ENCODE measurements at places on chromosomes 11 and 22.
A peak's percentile ranks its signal among the peaks of the same experiment; 100 is the strongest.

GRCh38 chr22:24177456-24177855 is 3.8 kb upstream of the SUSD2 start:
- no peak for DNase-seq

DNA sequence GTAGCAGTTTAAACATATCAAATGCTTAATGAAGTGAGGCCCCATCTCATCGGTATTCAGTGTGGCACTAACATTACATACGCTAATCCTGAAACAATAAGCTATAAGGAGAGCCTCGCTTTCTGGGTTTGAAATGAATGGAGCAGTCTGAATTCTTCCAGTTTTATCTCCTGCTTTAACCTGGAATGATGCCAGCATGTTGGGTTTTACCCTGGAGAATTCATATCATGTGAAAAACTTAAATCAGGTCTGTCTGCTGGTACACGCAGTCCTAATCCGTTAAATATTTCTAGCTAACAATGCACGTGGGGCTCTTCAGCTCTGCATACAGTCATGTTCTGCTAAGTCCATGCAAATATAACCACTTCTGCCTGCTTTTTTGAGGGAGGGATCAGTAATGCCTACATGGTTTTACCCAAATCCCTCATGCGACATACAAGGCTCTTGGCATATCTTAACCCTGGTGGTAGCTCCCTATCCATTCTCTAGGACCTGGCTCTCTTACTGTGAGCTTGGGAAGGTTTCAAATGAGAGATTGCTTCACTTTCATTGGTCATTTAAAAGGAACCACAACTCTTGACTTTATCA is 92.7 kb downstream of the COMMD9 start:
- no peak for DNase-seq

DNA sequence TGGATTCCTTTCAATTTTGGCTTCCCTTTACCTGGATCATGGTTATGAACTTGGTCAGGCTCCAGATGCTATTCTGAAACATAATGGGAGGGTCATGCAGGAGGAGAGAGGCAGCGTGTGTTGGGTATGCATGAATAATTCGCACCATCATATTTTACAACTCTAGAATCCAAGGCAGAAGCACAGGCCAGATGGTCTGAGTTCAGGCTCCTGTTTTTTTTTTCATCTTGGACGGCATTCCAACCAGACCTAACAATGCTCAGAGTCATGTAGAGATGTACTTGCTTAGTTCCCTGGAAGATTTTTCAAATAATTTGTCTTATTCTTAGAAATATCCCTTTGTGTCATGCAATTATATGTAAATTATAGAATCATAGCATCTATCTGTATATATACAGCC is 393.5 kb downstream of the JRKL start:
- no peak for DNase-seq

- no peak for DNase-seq
Observed at GRCh38 chr11:112318184-112318591, 57.5 kb upstream of the PLET1 start.

DNA sequence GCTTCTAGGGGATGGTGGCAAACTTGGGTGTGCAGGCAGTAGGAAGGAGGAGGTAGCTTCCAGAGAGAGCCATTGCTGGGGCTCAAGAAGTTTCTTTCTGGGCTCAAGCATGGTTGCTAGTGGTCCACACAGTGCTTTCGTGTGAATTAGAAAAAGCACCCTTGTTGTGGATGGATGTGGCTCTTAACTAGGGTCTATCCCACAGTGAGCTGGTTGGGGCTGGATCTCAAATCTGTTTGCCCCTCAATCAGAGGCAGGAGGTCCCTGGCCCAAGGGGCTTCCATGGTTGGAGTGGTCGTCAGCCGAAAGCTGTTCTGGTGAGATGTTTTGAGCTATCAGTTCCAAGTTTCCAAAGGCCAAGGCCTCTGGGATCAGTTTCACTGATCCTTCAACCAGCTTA is 35.0 kb downstream of the ZBTB16 start:
- no peak for DNase-seq

DNA sequence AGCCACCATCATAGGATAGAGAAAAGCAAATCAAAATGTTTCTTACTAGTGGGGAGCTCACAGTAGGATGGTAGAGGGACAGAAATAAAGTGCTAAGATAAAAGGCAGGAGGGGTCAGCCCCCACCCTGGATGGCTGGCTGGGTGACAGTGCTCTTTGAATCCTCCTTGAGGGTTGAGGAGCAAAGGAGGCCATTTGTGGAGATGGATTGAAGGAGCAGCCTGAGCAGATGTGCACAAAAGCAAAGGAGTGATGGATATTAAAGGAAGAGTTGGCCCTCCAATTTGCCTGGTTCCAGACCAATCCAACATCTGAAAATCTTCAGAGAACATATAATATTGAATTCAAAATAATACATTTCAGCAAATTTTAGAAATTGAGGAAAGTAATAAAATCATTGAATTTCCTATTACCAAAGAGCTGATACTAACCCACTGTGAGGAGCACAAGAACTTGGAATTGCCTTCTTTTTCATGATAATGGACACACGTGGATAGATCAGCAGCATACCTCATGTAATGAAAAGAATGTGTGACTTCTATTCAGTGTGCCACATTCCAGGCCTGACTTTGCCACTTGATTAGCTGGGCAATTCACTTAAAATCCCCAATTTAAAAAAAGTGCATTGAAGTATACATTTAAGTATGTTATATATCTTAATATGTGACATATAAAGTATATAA is 287.0 kb downstream of the FAT3 start:
- no peak for DNase-seq

DNA sequence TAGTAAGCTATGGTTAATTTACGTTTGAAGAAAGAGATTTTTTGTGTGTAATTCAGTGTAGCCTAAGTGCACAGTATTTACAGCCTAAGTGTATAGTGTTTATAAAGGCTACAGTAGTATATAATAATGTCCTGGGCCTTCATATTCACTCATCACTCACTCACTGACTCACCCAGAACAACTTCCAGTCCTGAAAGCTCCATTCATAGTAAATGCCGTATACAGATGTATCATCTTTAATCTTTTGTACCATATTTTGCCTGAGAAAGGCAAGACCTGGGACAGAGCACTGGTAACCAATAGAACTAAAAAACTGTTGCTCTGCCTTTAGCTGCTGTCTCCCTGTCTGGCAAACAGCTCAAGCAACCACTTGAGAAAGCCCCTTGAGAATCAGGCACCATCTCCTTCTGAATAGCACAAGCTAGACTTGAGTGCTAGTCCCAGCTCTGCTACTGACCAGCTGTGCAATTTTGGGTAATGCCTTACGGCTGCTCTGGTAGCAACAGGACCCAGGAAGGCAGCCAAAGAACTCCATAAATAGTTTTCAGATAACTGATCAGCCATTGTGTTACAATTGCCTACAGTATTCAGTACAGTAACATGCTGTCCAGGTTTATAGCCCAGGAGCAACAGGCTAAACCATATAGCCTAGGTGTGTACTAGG is 131.3 kb downstream of the KCNC1 start:
- no peak for DNase-seq

DNA sequence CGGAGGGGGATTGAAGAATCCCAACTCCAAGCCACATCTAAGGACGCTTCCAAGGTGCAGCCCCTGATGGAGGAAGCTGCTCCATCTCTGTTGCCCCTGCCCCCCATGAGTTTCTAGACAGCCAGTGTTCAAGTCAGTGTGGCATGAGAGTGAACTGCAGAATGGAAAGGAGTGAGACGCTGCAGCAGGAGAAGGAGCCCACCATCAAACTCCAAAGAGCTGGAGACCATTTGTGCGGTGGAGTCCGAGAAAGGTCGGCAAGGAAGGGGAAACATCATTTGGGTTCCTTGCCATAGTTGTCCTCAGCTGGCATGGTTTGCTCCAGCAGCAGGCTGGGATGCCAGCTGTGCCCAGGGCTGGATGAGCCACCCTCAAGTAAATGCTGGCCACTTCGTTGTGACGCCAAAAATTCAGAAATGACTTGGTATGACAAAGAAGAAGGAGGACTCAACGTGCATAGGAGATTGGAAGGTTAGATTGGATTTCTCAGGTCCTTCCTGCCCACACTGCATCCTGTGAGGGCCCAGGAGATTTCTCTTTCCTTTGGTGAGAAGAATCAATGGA is 16.4 kb downstream of the APOL2 start:
- no peak for DNase-seq

DNA sequence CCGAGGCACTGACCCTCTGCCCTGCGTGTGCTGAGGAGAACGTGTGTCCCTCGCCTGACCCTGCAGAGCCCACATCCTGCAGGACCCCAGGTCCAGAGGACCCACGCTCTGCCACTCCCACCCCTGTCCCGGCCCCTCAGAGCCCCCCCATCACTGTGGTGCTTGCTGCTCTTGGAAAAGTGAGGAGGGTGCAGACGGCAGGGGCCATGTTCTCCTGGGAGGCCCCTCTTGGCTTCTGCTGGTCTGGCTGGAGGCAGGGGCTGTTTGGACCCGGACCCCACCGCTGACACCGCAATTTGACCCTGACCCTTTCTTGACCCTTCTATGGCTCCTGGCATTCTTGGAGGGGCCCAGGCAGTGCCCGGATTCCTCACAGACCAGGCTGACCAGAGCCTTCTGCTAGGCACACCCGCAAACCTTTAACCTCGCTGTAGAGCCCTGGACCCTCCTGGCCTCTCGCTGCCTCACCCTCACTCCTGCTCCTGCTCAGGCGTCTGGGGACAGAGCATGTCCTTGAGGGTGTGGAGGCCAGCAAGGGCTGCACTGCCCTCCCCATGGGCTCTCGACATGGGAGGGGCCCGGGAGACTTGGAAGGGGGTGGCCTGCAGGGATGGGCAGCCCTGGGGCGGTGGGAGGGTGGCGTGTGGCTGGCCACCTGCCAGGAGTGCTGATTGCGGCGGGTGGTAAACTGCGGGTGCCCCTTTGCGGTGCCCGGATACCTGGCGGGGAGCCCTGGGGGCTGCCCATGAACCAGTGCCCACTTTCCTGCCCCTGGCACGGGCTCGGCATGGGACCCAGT is 37.0 kb upstream of the MUC5AC start:
- DNase-seq, result no peak

- no peak for DNase-seq
Observed at GRCh38 chr11:8031248-8032115, 44.3 kb downstream of the EIF3F start.

DNA sequence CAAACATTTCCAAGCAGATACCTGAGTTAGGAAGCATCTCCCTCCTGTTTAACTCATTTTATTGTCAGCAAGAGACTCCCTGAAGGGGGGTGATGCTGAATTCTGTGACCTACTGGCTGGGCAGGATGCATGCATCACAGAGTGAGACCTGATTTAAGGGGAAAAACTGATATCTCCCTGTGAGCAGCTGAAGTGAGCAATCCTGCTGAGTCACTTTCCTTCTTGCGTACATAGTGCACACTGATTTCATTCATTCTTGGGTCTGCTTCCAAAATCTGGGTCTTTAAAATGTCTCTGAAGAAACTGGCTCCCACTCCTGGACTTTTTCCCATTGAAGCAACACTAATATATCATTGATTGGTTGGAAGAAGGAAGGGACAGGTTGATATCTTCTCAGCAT is 23.3 kb downstream of the P4HA3 start:
- no peak for DNase-seq

GRCh38 chr22:40553014-40553554 is 83.4 kb downstream of the MRTFA start:
- DNase-seq, result no peak

- DNase-seq, result no peak
Observed at GRCh38 chr11:68266121-68266891, 5.5 kb downstream of the C11orf24 start.

DNA sequence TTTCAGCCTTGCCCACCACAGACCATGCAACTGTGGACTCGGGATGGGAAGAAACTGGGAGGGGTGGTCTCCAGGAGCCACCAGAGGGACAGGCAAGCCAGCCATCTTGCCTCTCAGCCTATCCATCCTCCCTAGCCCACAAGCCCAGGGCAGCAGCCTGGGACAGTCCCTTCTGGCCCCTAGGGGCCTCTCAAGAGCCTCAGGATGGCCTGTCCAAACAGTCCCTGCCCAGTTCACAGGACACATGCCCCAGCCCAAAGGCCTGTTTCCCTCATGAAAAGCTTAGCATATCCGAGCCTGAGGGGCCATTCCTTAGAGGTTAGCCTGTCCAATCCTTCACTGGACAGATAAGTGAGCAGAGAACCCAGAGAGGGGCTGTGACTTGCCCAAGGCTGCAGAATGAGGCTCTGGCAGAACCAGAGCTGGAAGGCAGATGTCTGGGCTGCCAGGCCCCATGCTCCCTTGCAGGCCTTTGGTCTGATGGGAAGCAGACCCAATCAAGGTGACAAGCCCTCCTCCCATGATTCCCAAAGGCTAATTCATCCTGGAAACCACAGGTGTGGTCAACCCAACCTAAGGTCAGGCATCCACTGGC is 28.2 kb downstream of the LRRC10B start:
- no peak for DNase-seq

- peak; percentile 49 for DNase-seq
Observed at GRCh38 chr11:105023003-105023402, at the start of gene CASP5. Gene CASP5 (minus strand): TSS chr11:105023168. CDS start chr11:105023136, 32 bp downstream.

DNA sequence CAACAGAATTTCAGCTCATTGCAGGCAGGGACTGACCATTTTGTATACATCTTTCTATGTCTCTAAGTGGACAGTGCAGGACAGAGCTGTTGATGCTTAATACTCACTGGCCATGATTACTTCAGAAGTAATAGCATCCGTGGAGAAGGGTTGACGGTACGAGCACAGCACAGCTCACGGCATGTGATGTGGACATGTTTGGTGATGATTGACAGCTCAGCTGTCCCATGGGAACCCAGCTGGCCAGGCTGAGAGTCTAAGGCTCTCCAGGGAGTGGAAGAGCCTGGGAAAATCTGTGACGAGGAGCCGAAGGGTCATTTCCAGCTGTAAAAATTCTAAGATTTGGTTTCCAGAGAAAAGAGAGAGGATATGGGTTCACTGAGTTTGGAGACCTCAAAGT is 198.2 kb downstream of the SNX19 start:
- DNase-seq, result no peak

DNA sequence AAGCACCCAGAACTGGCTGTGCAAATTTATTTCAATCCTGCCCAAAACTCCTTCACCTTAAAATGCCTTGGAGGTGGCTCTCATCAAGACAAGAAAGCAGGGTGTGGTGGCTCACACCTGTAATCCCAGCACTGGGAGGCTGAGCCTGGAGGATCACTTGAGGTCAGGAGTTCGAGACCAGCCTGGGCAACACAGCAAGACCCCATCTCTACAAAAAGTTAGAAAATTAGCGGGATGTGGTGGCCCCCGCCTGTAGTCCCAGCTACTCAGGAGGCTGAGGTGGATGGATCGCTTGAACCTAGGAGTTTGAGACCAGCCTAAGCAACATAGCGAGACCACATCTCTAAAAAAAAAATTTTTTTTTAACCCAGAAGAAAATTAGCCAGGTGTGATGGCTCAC is 689 bp upstream of the RAB39A start:
- no peak for DNase-seq
